ENCODE measurements at places on chromosomes 3 and 15. TPM values are rescaled to one million over a fixed set of nuclear protein-coding genes. Genes with fewer than 3 reads are reported as not detected.

- peak; percentile 82 for DNase-seq
Observed at GRCh38 chr3:171192176-171192854, 165.8 kb upstream of the SLC2A2 start.

DNA sequence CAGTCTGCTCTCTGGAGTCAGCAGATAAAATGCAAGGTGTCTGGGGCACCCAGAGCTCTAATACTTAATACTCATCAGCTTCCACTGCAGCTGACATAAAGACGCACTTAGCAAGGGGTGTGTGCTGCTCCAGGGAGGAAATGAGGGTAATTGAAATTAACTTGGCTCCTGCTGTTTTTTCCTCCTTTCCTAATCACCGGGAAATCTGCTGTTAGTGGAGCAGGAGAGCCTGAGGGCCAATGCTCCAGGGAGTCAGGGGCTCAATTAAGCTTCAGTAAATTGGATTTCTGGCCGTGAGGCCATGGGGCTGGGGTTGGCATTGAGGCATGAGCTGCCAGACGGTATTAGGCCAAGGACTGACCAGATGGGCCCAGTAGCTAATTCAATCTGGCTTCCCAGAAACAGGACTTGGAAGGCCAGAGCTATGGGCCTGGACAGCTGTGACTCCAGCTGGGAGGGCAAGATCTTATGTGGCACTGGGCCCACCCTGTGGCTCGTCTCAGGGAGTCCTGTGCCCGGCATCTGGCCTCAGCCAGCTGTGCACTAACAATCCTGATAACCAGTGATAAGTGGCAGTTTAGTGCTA, 30.7 kb upstream of the CHRNB4 start:
- DNase-seq: no peak

GRCh38 chr3:59660376-59660775, 610.6 kb upstream of the CFAP20DC start:
- DNase-seq: no peak

The CMSS1 gene
- 39.3 TPM for total RNA-seq

The CA12 gene
- 24.2 TPM for total RNA-seq

- DNase-seq: no peak
Observed at GRCh38 chr3:148206446-148206845, 491.3 kb upstream of the AGTR1 start.

DNA sequence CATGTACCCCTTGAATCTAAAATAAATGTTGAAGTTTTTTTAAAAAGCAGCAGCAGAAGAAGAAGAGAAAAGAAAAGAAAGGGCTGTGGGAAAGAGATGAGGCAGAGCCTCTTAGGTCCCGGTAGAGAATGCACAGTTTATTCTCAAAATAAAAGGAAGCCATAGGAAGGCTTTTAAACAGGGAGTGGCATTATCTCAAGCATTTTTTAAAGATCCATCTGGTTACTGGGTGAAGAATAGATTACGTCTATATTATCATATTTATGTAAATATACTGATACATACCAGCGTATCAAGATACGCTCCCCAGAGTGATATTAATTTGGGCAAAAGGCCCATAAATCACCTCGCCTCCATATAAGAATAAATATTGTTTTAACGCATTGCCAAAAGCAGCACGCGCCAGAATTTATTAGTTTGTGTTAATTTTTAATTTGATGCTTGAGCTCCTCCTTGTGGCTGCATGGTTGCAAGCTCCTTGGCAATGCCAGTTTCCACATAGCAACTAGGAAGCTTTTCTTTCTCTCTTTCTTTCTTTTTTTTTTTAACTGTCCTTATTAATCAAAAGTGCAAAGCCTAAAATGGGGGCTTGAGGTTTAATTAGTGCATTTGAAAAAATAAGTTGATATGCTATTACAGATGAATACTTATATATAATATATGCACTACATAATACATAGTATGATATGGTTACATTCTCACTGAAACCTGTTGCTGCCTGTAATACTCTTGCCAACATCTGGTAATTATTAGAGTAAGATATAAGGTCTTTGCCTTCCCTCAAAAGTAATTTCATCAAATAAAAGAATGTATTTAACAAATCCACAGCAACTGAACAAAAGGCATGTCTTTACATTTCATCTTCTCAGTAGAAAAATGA, 242.8 kb upstream of the UBE2E2 start:
- DNase-seq: peak; percentile 4

GRCh38 chr3:146468234-146468633, 1.1 kb downstream of the PLSCR2 start:
- DNase-seq: peak; percentile 49

- no peak for DNase-seq
Observed at GRCh38 chr3:10515884-10516495, 10.6 kb upstream of the ATP2B2 start.

GRCh38 chr3:115624029-115624741, 875 bp downstream of the GAP43 start:
- DNase-seq: no peak

DNA sequence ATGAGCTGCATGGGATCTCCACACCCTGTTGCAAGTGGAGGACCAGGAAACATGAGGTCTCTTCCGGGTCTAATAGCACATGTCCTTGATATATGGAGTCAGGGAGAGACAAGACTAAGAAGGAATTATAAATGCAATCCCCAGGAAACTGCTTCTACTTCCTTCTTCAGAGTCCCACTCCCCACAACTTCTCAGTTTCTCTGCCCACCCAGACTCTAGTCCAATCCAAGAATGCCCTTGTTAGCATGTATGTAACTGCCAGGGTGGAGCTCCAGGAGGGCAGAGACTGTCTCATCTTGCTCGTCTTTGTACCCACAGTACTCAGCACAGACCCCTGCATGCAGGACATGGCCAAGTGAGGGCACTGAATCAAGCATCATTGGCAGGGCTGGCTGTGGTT, 8.3 kb downstream of the DAPK2 start:
- DNase-seq: no peak

The RTP1 gene
- total RNA-seq: 0.29 TPM

DNA sequence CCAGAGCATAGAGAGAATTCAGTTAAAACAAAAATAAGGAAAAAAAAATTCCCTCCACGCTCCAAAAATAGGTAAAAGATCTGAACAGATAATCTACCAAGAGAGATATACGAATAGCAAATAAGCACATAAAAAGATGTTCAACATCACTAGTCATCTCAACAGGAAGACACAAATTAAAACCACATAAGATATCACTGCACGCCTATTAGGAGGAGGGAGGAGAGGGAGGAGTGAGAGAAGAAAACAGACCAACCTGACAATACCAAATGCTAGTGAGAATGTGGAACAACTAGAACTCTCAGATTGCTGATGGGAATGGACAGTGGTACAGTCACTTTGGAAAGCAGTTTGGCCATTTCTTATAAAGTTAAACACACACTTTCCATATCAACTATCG, 212.5 kb downstream of the FMN1 start:
- no peak for DNase-seq

- no peak for DNase-seq
Observed at GRCh38 chr15:41968701-41969100, 3.7 kb downstream of the EHD4 start.

The MNS1 gene
- 0.66 TPM for total RNA-seq

- no peak for DNase-seq
Observed at GRCh38 chr3:197283045-197283444, 15.4 kb downstream of the DLG1 start.

GRCh38 chr3:141992512-141992911, 116.1 kb downstream of the ATP1B3 start:
- DNase-seq: no peak

The TMEM87A gene
- total RNA-seq: 46.7 TPM

DNA sequence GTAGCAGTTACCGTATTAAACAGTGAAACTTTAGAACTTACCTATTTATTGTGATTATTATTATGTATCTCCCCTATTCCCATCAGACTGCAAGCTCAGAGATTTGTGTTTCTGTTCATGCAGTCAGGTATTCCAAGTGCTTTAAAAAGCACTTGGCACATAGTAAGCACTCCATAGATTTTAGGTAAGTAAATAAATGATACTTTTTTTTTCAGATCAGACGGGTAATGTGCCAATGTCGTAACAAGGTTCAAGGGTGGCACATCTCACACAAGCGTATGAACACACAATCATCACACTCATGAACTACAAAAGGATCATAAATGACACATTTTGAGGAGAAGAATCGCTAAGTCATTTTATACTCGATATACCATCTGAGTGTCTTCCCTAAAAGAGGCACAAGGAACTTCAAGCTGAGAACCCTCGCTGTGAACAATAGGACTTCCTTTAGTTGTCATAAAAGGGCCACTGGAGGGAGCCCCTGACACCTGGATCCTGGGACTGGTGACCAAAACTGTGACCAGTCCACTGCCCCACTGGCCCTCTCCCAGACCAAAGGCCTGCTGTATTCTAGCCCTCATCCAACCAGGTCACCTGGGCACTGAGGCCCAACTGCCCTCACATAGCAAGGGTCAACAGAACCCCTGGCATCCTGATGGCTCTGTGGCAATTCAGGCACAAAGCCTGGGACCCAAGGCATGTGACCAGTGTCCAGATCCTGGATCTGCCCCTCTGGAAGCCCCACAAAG, 32.1 kb downstream of the KIF9 start:
- no peak for DNase-seq

GRCh38 chr15:94838281-94838680, 606.9 kb downstream of the MCTP2 start:
- DNase-seq: no peak

DNA sequence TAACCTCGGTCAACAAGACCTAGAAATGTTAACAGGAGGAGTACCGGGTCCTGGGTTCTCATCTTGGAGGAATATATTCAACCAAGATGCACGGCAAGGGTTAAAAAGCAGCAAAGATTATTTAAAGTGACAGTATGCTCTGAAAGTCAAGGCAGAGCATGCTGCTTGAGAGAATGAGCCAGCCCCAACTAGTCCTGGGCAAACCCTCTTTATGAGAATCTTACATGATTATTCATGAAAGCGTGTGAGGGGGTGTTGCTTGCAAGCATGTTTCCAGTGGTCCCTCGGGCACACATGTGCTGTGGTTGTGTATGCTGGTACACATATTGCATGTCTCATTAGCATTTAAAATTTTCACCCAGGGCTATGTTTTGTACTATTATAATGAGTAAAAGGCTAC, 1445.6 kb downstream of the SI start:
- DNase-seq: no peak

The CIDEC gene
- total RNA-seq: not detected

GRCh38 chr15:83854950-83855707, 201.2 kb downstream of the ADAMTSL3 start:
- DNase-seq: no peak

The LMCD1 gene
- 13.7 TPM for total RNA-seq

The DNAH12 gene
- total RNA-seq: not detected

- DNase-seq: no peak
Observed at GRCh38 chr3:100647657-100648056, 38.3 kb downstream of the ADGRG7 start.

DNA sequence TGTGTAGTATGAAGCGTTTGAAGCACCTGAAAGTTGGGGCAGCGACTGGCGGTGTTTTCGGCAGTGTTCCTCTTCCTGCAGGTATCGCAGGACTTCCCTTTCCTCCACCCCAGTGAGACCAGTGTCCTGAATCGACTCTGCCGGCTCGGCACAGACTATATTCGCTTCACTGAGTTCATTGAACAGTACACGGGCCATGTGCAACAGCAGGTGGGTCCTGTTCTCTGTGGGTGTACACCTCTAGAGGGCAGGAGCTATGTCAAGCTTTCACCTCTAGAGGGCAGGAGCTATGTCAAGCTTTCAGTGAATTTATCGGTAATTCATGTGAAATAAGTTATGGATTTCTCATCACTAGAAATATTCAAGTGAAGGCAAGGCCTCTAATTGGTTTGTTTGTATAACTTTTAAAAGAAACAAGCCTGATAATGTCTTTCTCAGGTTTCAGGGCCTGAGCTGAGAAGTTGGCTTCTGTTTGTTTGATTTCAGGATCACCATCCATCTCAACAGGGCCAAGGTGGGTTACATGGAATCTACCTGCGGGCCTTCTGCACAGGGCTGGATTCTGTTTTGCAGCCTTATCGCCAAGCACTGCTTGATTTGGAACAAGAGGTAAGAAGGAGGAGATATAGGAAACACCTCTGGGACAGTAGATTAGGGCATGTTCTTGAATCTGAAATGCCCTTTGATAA, 5.3 kb downstream of the TUBGCP4 start:
- DNase-seq: peak; percentile 17

The SELENOS gene
- total RNA-seq: 67.4 TPM

The CLRN1 gene
- not detected for total RNA-seq

DNA sequence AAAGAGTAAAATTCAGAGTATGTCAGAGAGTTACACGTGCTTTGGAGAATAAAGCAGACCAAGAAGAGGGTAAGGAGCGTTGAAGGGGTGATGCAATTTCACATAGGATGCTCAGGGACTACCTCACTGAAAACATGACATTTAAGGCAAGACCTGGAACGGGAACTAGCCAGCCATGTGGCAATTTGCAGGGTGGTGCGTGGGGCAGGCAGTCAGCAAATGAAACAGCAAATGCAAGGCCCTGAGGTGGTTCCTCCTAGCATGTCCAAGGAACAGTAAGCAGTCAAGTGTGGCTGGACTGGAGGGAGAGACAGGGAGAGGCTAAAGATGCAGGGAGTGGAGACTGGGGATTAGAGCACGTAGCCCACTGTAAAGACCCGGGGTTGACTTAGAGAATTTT, 146.1 kb upstream of the LPP start:
- DNase-seq: no peak

- no peak for DNase-seq
Observed at GRCh38 chr3:181279239-181279565, 289.7 kb upstream of the DNAJC19 start.

The HHATL gene
- not detected for total RNA-seq

DNA sequence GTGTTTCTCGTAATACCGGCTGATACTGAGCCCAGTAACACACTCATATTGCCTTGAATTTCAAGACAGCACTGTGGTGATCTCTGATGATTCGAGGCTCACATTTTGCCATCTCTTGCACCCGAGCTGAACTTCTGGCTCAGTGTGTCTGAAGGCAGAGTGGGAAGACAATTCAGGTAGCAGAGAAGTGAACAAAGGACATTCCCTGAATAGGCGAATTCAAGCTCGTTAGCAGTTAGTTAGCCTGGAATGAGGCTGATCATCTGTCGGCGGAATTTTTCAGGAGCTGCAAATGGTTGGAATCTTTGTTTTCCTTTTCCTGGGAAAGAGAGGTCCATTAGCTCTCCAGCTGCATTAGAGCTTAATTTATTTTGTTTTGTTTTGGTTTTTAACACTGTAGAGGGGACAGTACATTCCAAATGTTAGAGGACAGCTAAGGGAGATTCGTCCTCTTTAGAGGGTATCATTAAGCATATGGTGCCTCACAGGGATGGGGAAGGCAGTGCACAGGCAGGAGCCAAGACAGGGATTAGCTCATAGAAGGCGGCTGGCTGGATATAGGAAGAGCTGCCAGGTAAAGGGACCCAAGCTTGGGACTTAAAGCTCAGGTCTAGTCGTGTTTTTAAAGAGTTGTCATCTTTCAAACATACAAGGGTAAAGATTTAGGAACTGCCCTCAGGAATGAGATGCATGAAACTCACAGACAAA, 119.7 kb upstream of the DLG1 start:
- no peak for DNase-seq

DNA sequence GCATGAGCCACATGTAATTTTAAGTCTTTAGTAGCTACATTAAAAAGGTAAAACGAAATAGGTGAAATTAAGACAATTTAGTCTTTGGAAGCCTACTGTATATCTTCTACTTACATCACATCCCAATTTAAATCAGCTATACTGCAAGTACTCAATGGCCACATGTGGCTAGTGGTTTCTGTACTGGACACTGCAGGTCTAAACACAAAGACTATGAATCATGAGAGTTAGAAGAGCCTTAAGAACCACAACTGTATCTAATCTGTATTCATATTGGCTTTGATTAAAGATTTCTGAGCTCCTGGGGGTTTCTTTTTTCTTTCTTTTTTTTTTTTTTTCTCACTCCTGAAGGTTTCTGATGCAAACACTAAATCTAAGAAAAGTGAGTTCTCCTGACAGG, 2.3 kb upstream of the EIF1B start:
- DNase-seq: no peak

All from H4 (cell line).